DMS79 treated with DMSO at 0.1 percent for 48 hours (cell line): ENCODE measurements at places on chromosomes 11 and 22.

- DNase-seq = no peak
Measured at GRCh38 chr11:33674035-33674814, 26.4 kb downstream of the C11orf91 start.

GRCh38 chr11:94583866-94584500, 16.8 kb downstream of the PIWIL4 start:
- DNase-seq = no peak

GRCh38 chr11:18707811-18708340, 9.3 kb downstream of the TMEM86A start:
- DNase-seq = no peak

GRCh38 chr11:72079819-72080325, 470 bp downstream of the NUMA1 start:
- DNase-seq = peak; percentile 64

- no peak for DNase-seq
Measured at GRCh38 chr11:115194802-115195110, 309.5 kb downstream of the CADM1 start.

DNA sequence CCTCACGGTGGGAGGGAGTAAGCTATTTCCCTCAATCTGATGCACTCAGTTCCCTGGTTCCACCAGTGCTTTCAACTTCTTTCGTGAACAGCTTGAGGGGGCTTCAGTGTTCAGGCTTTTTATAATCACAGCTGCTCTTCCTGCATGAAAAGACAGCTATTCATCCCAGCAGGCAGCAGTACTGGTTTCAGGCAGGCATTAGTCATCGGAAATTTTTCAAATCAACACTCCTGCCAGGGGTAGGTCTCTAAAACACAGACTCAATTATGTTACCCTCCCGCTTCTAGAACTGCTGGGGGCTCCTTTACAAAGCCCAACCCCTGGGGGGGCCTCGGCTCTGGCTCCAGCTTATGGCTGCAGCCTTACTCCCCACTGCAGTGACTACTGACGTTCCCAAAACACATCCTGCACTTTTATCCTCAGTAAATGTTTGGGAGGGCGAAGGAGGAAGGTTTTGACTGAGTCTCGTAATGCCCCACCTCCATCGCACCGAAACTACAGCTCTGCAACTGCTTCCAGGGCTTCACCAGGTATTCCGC, 5.8 kb downstream of the POLDIP3 start:
- DNase-seq = no peak

DNA sequence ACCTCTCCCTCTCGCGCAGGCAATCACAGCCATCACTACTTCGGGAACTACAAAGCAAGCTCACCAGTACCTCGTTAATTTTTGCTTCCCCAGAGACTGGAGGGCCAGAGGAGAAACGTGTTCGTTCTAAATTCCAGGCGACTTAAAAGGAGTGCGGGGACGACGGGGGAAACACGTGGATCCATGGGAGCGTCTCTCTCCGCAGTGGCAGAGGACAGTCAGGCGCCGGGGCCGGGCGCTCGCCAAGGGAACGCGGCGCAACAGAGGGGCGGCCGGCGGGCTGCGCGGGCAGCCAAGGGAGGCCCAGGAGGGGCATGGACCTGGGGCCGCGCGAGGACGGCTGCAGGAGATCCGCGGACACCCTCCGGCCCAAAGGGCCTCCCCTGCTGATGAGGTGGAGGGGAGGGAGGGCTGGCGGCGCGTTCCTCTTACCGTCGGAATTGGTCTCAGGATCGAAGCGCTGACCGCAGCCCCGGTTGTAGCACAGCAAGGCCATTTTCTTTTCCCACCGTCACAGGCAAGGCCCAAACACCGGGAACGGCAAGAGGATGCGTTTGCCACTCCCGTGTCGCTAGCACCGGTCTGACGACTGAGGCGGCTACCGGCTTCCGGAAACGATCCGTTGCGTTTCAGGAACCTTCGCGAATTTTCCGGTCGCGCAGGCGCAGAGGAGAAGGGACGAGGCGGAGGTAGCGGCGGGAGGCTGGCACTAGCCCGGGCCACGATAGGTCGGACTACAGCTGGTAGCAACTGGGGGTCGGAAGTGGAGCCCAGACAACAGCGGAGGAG, at the start of gene CHORDC1:
CHORDC1 (minus strand) TSS at position 591 of the 789 bp plus-strand sequence; CDS start at position 496, 95 bp downstream.
- peak; percentile 92 for DNase-seq

DNA sequence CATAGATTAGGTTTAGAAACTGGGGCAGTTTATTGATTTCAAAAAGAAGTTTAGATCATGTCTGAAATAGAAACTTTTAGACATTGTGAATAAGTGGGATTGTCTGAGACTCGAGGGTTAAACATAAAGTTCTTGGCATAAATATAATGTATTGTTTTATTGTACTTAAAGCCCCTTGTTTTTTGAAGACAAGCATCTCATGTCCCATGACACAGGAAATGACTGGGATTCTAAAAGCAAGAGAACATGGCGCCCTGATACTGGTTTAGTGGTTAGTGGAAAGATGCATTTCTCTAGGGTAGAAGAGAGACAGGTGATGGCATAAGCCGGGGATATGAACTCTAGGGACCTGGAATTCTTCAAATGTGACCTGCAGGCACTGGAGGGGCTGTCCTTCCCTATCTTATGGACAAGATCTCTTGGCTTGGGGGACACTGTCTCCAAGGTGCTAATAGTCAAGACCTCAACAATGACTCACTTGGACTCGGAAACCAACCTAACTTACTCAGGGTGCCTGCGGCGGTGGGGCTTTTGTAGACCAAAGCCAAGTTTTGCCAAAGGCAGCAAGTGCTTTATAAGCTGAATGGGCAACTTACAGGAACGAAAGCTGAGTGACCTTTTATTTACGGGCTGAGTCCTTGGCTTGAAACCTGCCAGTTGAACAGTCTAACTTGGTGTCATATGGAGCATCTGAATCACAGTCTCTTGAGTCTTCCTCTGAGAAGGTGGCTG, 48.2 kb downstream of the UBASH3B start:
- DNase-seq = no peak

DNA sequence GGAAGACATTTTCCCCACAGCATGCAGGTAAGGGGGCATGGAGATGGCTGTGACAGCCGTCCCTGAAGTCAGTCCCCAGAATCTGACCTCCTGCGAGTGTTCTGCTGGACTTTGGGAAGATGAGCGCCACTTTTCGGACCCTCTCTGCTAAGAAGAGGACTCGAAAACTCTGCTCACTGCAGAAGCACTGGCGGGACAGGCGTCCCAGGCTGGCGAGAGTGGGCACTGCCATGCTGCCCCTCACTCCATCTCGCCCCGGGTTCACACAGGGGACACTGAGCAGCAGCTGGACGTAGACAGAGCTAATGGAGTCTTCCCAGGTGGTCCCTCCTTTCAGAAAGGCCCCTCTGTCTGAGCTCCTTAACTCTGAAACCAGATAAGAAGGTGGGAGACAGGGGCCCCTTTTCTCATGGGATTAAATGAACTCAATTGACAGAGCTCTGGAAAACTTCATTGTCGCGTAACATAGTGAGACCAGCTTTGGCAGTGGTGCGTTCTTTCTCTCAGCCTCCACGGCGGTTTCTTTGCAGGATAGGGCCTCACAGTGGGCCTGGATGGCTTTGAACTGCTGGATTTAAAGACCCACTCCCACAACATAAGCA, 4.8 kb downstream of the ADAMTS8 start:
- no peak for DNase-seq

GRCh38 chr22:36486619-36487384, 5.4 kb upstream of the TXN2 start:
- DNase-seq = no peak

- no peak for DNase-seq
Measured at GRCh38 chr11:60918251-60918938, 4.4 kb downstream of the TMEM109 start.

DNA sequence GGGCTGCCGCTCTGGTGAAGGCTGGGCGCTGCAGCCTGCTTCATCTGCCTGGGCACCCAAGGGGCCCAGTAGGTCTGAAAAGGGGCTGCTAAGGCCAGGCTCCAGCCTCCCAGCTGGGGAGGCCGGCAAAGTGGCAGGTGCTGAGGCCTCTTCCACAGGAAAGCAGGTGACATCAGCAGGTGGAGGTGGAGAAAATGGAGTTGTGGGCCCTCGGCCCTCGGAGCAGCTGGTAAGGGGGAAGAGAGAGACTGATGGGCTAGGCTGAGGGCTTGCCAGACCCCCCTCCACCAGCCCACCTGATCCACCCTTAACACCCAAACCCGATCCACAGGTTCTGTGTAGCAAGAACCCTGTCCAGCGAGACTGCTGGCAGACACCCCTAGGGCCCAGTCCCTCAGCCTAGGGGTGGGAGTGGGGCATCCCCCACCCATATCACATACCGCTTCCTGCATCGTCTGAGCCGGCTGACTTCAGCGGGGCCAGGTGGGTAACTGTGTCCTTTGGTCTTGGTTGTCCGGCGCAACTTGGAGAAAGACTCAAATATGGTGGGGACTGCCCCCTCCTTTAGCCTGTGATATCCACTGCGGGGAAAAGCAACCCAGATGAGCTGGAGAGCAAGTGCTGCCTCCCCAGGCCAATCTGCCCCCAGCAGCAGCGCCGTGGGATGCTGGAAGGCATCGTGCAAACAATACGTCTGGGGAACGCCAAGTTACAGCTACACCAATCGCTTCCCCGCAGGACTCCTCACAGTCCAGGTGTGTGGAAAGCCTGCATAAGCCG, 1.5 kb downstream of the THAP7 start:
- DNase-seq = no peak
